ENCODE measurements at places on chromosomes 6 and 20.

DNA sequence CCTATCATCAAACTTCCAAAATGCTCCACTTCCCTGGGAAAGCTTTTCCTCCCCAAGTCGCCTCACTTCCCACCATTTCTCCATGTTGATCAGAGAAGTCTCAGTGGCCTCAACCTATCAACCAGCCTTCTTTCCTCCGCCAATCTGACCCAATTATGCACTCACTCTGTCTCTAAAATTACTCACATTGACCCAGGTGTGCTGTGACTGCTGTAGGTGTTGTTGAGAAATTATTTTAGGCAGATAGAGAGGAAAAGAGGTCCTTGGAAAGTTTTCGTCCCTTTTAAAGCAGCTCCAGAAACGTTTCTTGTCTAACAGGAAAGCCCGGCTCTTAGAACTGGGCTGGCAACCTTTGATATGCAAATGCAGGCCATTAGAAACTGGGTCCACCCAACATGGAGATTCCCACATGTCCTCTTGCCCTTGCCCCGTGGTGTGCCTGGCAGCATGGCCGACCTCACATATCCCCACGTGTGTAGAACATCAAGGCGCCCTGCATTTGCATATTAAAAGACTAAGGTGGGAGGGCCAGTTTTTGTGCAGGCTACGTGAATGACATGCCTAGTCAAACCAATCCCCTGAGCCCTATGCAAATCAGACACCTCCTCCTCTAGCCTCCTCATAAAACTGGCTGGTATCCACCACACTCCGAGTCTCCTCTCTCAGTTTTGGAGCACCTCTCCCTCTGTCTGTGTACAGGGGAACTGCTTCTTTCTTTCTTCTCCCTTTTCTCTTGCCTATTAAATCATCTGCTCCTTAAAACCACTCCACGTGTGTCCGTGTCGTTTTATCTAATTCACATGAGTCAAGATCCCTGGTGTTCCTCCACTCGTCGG, 12.9 kb downstream of the IPCEF1 start:
- DNase-seq, result peak; percentile 12

DNA sequence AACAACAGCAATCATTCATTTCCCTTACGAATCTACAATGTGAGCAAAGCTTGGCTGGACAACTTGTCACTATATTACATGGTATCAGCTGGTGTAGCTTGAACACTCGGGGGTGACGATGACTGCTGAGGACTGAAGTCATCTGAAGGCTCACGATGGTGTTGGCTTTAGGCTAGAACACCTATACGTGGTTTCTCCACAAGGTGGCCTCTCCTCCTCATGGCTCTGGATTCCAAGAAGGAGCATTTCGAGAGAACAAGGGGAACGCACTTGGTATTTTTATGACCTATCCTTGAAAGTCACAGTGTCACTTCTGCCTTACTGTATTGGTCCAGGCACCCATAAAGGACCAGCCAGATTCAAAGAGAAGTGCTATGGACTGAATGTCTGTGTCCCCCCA, 37.5 kb upstream of the ADGRF1 start:
- DNase-seq, result peak; percentile 31

DNA sequence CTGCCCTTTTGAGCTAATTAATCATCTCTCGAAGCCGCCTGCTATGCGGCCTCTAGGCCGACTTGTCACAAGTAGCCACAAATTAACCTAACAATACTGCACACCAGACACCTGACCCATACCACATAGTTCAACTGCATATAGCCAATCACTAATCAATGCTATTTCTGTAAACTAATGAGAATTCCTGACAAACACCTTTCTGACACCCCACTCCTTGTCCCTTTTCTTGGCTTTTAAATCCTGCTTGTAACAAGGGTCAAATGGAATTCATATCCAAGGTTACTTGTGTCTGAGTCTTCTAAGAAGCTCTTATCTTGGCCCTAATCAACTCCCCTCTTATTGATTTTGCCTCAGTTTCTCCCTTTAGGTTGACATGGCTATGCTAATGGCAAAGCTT, 366.1 kb downstream of the NRN1 start:
- no peak for DNase-seq

DNA sequence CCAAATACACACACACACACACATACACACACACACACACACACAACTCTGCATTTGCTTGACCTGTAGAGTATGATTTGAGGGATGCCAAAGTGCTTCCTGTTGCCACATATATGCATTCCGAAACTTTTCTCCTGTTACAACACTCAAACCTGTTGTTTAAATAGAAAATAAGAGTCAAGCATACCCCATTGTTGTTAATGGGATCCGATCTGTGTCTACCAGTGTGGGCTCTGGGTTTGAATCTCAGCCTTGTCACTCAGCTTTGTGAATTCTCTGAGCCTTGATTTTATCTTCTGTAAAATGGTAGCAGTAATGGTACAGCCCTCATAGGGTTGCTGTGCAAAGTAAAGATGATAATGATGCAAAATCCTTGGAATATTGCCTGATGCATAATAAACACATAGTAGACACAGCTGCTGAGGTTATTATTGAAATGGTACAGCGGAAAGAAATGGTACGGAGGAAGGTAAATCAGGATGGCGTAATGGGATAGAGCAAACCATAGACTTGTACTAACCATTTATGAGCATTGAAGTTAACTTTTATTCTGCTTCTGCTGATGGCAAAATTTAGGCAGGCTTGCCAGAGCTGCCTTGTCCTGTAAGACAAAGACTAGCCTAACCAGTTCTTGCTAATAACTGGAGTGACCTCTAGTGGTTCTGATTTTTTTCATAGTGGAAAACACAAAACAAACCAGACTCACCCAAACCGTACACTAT, 113.5 kb upstream of the PHACTR1 start:
- DNase-seq, result no peak

DNA sequence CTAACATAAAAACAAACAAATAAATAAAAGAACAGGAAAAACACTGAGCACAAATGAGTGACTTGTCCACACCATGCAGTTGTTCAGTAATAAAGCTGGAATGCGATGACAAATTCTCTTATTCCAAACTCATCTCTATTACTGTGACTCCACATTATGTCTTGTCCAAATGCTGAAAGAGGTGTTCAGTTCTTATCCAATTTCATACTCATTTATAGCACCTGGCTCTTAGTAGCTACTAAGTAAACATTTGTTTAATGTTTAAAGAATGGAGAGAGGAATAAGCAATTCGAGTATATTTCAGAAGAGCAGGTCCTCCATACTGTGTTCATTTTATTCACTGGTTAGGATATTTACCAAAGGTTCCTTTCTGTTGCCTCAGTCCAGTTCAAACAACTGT, 439.0 kb upstream of the JAG1 start:
- no peak for DNase-seq

- DNase-seq, result no peak
These were observed 13.2 kb downstream of the CPNE5 start for GRCh38 chr6:36825994-36826393.

GRCh38 chr6:159982731-159983506, 14.0 kb downstream of the IGF2R start:
- peak; percentile 79 for DNase-seq

GRCh38 chr20:63942250-63942951, 13.8 kb downstream of the UCKL1 start:
- peak; percentile 56 for DNase-seq

DNA sequence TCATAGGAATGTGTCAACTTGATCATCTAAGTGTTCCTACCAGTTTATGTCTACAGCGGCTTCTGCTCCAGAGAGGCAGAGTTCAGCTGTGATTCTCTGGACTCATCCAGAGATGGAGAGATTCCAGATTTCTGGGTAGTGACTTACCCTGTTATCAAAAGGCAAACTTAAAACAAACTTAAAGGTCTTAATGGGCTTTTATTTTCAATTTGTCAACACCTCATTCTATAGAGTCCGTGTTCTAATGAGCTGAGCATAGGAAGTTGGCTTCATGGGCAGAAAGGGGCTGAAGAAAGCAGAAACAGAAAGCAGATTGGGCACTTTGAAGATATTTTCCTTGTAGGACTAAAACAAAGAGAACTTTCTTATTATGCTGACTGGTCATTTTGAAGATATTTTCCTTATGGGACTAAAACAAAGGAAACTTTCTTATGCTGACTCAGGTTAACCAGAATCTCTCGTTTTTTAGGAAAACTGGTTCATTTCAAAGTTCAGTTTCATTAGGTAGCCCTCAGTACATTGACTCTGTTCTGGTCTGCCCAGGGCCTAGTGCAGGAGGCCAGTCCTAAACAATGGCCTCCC, 185.1 kb downstream of the CDH26 start:
- DNase-seq, result no peak

GRCh38 chr6:80969439-80969838, 783.0 kb downstream of the TENT5A start:
- no peak for DNase-seq

DNA sequence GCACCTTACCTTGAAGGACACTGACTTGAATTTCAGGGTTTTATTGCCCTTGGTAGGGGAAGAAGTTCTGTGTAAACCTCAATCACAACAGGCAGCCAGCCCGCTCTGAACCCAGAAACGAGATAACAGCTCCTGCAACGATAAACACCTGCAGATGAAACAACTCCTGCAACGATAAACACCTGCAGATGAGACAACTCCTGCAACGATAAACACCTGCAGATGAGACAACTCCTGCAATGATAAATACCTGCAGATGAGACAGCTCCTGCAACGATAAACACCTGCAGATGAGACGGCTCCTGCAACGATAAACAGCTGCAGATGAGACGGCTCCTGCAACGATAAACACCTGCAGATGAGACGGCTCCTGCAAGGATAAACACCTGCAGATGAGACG, 54.0 kb upstream of the TBXT start:
- peak; percentile 41 for DNase-seq

GRCh38 chr6:1792989-1793388, 183.3 kb downstream of the FOXC1 start:
- peak; percentile 11 for DNase-seq

DNA sequence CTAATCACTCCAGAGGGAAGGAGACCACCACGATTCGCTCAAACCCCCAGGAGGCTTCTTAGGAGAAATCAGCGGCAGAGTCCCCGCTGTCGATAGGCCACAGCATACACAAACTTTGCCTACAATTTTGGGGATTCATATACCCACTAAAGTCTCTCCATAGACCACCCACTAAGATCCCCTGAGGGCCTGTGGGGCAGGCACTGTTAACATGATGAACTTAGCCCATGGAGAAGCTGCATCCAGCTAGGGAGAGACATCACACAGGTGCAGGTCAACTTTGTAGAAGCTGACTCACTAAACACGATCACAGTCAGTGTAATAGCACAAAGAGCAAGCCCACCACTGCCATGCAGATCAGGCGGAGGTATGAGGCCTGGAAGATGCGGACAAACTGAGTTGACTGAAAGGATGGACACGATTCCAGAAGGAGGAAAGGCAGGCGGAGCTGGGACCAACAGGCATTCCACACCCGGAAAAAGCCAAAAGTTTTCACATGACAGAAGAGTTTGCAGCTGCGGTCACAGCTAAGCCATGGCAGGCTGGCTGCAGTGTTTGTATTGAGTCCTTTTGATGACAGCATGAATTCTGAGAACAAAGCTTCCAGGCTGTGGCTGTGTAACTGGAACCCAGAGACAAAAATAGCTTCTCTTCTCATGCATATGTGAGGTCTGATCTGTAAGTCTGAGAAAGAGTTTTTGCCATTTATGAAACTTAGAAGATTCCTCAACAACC, 75.7 kb upstream of the QKI start:
- DNase-seq, result no peak

DNA sequence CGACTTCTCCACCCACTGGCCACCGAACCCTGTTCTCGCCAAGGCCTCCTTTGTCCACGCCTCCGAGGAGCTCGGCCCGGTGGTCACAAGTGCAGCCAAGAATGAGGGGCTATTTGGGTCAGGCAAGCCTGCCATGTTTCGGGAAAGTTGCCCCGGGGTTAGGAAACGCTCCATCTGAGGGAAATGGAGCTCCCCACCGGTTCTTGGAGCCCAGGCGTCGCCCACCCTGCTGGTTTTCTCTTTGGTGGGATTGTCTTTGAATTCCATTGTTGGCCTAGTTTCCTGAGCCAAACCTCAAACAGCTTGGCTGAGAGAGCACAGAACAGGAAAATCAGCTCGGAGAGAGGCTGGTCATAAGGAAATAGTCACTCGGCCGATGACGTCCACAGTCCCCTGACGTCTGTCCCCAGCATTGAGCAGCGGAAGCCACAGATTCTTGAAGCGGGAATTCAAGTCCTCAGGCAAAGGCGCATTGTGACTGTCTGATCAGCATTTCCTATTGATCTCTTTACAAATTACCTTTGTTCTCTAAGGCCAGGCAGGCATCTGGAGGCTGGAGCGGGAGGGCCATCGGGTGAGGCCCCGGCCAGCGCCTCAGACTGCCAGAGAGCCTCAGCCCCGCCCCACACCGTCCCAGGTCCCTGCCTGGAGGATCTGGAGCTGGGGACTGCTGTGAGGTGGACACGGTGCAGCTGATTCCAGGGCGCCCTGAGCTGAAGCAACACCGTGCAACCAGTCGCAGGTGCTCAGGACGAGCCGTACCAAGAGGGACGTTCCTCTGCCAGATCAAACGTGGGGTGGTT, 138.6 kb downstream of the DLL1 start:
- DNase-seq, result no peak

DNA sequence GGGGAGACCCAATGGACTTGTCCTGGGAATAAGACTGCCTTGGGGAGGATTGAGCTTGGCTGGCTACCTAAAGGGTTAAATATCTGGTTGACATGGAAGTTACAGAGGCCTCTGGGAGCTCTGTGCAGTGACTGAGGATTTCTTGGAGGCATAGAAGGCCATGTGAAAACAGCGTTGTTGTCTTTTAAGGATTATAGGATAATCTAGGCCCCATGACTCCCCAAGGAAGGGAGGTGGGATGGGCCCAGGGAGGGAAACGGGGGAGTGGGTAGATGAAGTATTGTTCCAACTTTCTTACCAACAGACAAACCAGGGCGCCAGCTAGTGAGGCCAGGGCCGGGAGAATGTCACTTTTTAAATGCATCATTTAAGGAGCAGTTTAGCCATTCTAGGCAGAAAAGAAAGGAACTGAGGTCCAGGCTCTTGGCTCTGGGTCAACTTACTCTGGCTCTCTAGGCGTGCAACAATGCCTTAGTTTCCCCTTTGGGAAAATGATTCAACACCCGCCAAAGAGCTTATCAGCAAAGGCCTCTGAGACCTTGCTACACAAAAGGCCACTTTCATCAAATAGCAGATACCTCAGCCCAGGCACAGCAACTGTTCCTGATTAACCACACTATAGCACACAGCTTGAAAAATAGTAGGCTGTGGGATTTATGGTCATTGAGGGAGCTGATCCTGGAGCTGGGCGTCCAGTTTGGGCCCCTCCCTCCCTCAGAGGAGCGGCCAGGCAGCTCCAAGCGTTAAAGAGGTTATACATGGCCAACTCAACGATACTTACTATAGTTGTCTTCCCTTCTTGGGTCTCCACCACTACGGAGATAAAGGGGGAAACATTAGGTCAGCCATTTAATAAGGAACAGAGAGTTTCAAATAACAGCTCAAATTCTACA, 7.0 kb downstream of the MRPS18A start:
- no peak for DNase-seq

All from Jurkat, Clone E6-1 (cell line).